Thyroid gland (tissue), 4 donors: ENCODE measurements at places on chromosomes 6 and 20. TPM values are rescaled to one million over a fixed set of nuclear protein-coding genes. Genes with fewer than 3 reads are reported as not detected.

The STMND1 gene
- not detected for total RNA-seq

The PCK1 gene
- 3.3 TPM for total RNA-seq

The DDX27 gene
- total RNA-seq, result 45.8 TPM

The HMGCLL1 gene
- total RNA-seq, result 2.1 TPM

The SIRPG gene
- not detected for total RNA-seq

The GPX5 gene
- not detected for total RNA-seq

The HLA-DQA2 gene
- not detected for total RNA-seq

DNA sequence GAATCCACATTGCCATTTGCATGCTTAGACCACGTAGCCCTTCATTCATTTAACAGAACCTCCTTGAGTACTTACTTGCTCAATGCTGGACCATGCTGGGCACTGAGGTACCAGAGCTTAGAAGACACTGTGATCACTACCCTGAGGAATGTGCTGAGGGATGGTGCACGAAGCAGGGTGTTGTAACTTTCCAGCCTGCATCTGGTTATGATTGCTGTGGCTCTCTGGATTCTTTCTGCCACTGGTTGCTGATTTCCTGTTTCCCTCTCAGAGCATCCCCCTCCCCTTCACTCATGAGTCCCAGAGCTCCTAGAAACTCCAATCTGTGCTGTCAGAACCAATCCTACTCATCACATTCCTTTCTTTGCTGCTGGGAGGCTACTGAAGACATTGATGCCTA, 537.4 kb downstream of the PTPRT start:
- DNase-seq, result no peak

DNA sequence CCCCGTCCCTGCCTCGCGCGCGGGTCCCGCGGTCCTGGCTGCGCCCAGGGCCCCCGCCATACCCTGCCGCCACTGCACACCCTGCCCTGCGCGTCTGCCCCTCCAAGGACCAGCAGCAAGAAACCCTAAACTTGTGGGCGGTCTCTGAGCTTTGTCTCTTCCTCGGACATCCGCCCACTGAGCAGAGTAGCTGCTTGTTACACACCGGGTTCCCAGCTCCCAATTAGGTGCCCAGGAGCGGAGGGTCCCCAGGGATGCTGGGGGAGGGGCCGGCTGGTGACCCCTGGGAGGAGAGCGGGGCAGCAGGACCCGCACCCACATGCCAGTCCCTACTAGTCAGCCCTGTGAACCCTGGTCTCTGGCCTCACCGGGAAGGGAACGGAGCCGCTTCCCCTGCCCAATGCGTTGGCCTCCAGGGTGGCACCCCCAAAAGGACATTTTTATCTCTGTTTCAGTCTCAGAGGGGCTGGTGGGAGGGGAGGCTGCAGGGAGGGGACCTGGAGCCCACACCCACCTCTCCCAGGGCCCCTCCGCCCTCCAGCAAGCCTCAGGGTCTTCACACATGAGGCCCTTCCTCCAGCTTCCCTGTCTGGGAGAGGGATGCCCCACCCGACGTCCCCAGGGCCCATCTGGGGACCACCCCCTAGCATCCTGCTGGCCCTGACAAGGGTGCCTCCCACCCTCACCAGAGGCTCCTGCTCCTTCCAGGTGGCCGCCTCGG, 10.5 kb downstream of the STMN3 start:
- DNase-seq, result peak; percentile 42

DNA sequence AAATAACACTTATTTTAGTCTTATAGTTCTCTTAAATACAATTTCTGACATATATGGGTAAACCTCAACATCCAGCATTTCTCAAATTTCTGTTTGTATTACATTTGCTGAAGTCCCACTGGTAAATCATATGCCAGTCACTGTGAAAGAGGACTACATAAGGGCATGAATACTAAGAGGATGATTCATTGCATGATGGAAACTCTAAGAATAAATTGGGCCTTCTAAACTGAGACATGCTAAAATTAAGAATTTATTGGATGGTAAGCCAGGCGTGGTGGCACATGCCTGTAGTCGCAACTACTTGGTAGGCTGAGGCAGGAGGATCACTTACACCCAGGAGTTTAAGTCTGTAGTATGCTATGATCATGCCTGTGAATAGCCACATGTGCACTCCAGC, 12.1 kb downstream of the DEFB123 start:
- no peak for DNase-seq

GRCh38 chr20:39291301-39291700, 329.2 kb downstream of the DHX35 start:
- DNase-seq, result no peak

GRCh38 chr6:73200735-73201134, 24.6 kb downstream of the KHDC1L start:
- no peak for DNase-seq

DNA sequence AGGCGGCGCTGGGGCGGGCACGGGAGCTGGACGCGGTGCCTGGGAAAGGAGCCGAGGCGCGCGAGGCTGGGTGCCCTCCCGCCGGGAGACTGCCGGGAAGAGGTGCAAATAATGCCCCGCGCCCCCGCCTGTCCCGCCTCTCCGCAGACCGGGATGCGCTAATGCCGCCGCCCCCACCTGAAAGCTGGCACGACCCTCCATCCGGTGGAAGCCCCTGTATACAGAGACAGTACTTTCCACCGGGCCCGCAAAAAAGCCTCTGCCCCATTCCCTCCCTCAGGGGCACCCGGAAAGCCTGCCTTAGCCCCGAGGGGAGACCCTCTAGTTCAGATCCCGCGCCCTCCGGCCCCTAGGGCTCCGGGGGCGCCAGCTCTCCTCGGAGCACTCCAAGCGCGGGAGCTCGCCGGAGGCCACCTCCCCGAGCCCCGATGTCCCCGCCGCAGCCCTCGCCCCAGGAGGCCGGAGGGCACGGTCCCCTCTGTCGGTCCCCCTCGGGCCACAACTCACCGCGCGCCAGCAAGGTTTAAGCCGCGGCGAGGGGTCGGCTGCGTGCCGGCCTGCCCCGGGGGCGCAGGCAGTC, 1.2 kb downstream of the GRM4 start:
- no peak for DNase-seq

- no peak for DNase-seq
Measured at GRCh38 chr6:143009851-143010250, 50.8 kb upstream of the AIG1 start.

- DNase-seq, result no peak
Measured at GRCh38 chr20:49346682-49347081, 68.8 kb upstream of the ZNFX1 start.

GRCh38 chr6:44452725-44453124, 65.2 kb downstream of the CDC5L start:
- no peak for DNase-seq

DNA sequence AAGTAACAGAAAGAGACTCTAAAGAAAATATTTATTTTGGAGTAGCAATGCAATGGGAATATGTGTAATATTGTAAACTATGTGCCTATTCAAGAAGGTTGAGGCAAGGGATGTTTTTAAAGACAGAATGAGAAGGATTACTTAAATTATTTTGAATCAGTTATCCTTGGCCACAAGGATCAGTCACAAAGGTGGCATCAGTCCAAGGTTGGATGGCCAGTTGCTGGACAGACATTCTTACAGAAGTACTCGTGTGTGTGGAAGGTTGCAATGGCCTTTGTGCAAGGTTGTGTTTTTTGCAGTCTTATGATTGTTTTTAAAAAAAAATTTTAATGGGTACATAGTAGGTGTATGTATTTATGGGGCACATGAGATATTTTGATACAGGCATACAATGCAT, 2.0 kb downstream of the QRSL1 start:
- peak; percentile 48 for DNase-seq

DNA sequence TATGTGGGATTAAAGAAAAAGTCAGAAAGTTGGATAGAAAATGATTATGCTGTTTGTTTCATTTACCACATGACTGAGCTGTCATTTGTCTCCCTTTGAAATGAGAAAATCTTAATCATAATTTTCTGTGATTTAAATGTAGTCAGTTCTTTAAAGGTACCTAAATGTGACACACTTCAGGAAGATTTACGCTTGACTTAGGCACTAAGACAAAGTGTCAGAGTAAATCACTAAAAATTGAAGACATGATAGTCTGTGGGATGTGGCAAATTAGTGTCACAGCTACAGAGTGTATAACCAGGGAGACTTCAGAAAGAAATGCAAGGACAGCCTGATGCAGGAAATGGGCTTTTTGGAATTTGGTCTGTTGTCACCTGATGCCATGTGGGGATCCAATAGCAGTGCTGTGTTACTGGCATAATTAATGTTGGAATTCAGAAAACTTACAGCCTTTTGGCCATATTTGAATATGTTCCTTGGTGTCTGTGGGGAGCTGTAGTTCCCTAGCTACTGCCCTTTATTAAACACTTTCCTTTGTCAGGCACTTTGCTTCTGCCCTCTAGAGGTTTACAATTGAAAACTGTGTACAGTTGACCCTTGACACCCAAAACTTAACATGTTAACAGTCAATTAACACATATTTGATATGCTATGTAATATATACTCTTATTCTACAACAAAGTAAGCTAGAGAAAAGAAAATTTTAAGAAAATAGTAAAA, 493.8 kb downstream of the UTRN start:
- no peak for DNase-seq

DNA sequence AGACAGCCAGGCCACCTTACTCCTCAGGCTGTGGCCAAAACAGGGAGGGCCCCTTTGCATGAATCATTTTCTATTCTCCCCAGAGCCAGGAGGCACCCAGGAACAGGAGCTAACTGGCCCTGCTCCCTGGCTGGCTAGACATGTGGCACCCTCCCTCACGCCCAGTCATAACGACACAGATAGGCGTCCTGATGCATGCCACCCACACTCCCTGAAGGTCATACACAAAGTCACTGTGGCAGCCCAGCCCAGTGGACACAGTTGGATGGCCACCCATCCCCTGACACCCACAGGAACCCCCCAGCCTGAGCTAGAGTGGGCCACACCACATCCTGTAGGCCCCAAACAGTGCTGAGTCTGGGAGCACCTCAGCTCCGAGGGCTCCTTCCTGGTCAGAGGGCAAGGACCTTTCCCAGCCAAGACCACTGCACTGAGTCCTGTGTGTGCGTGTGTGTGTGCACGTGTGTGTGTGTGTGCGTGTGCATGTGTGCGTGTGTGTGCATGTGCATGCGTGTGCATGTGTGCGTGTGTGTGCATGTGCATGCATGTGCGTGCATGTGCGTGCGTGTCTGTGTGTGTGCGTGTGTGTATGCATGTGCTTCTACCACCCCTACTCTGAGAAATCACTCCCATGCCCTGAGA, 21.6 kb downstream of the TFEB start:
- DNase-seq, result peak; percentile 38

GRCh38 chr6:36920546-36920945, 34.0 kb upstream of the PI16 start:
- no peak for DNase-seq
